NCI-H526 (cell line): ENCODE measurements at places on chromosomes 3 and 15.

DNA sequence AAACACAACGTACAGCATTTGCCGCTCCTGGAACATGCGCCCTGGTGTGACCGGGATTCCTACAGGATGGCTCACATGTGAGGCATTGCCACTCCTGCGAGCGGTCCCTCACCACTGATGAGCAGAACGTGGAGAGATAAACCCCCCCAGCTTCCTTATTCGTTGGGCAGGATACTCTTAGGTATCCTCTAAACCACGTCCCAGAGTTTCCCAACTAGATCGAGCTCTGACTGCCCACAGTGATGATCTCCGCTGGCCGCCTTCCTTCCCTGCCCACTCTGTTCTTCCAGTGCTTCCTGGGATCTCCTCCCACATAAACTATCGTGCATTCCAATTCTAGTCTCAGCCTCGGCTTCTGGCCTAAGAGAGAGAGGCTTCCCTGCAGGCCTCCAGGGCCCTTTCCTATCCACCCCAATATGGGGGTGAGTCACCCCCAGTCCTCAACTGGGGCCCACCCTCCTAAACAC is 91.8 kb downstream of the TOP2B start:
- DNase-seq = no peak

GRCh38 chr15:78301326-78301725 is 1.9 kb upstream of the SKIC8 start:
- no peak for DNase-seq

- DNase-seq = no peak
Observed at GRCh38 chr3:130596484-130596883, 79.5 kb downstream of the COL6A6 start.

DNA sequence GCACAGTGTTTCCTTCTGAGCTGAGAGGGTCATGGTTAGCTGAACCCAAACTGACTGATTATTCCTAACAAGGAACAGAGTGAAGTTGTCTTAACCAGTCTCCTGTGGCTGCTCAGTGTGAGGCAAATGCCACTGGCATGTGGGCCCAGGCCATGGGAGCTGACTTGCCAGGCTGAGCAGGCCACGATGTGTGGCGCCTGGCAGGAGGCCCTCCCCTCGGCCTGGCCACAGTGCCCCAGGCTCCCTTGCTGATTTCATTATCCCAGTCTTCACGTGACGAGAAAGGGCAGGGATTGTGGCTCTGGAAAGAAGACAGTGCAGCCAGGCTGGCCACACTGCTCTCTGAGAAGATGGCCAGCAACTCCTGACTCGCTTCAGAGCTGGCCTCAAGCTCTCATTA is 58.8 kb downstream of the SLCO2A1 start:
- no peak for DNase-seq

DNA sequence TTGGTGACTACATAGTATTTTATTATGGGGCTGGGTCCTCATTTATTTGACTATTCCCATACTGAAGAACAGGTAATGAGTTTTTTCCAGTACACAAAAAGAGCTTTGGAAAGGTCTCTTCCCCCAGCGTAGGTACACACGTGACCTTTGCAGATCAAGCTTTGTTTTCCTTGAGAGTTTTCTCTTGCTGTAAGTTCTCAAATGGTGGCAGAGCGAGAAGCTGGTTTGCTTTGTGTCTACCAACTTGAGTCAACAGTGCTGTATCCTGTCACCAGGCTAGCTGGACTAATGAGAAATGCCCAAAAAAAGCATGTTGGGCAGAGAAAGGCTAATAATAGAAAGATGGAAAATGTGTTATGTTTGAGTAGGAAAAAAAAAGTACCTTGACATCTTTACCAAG is 21.7 kb downstream of the GXYLT2 start:
- DNase-seq = no peak
